Stimulated activated CD8-positive, alpha-beta memory T cell treated with anti-CD3 and anti-CD28 coated beads, Interleukin-15, amount 100 ng/mL, for 48 hours (primary cell): ENCODE measurements at places on chromosomes 12 and 14.
A peak's percentile ranks its signal among the peaks of the same experiment; 100 is the strongest.

DNA sequence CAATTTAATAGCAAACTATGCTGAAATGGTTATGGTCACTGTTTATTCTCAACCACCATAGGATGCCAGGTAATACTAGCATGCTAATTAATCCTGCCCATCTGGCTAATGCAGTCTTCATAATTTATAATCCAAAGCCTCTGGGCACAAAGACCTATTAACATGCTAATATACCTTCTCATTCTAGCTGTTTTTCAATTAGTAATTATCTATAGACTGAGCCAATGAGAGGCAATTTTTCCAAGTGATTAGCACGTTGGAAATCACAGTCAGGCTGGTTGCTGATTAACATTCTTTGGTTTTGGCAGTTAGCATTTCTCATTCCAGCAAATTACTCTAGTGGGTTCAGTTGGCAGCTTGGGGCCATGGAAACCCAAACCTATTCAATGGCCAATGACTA lies 357.2 kb downstream of the SEC23A start:
- DNase-seq = no peak

- DNase-seq = no peak
Observed at GRCh38 chr14:98176892-98177291, 1095.1 kb downstream of the BCL11B start.

GRCh38 chr12:112303004-112303403 lies 79.2 kb downstream of the HECTD4 start:
- DNase-seq = peak; percentile 36

DNA sequence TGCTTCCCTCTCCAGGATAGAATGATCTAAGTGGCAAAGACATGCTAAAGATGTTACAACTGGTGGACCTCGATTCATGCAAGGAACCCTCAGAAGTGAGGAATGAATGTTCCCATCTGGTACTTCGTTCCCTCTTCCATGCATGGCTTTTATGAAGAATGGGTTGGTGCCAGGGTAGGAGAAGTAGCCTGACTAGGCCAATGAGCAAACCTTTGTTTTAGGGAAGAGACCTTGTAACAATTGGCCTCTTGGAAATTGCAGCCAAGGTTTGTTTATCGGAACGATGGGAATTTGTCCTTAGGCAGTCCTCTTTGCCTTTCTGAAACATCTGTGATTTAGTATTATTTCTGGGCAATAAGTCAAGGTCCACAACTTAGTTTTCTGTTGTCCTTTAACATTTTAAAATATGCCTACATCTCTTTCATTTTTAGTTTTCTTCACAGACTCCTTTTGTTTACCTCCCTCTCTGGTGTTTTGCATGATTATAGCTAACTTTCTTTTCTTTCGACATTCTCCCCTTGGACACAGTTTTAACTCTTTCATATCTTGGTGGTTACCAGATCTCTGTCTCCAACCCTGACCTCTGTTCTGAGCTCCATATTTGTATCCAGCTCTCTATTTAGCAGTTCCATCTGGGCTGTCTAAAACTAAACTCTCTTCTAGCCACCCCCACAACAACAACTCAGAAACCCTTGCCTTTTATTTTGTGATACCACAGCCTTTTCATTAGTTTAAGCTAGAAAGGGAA lies 70.0 kb downstream of the DIP2B start:
- no peak for DNase-seq

DNA sequence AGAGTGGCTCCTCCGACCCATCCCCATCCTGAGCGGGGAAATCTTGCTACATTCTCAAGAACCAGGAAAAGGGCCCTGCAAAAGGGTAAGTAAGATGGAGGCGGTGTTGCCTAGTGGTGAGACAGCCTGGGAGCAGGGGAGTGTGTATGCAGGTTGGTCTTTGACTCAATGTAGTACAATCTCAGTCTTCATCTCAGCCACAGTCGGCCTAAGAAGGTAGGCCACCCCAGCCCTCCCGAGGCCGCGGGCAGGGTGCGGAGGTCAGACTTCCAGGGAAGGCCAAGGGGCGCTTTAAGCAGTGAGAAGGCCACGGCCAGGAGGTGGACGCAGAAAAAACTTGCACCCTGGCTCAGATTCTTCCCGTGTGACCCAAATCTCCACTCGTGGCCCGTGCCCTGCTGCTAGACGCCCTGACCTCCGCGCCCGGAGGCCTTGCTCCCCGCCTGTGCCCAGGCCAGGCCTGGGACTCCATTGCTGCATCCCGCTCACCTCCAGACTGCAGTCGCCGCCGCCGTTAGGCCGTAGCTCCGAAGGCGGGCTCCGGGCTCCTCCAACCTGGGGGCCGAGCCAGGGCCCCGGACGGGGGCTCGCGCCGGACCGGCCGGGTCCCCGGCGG lies 435 bp downstream of the FOXM1 start:
- DNase-seq = peak; percentile 8

- no peak for DNase-seq
Observed at GRCh38 chr14:78488938-78489337, 318.8 kb downstream of the NRXN3 start.

GRCh38 chr12:27627123-27627852 lies 69.0 kb upstream of the REP15 start:
- DNase-seq = no peak

GRCh38 chr14:29805415-29806123 lies 122.1 kb downstream of the PRKD1 start:
- DNase-seq = no peak

DNA sequence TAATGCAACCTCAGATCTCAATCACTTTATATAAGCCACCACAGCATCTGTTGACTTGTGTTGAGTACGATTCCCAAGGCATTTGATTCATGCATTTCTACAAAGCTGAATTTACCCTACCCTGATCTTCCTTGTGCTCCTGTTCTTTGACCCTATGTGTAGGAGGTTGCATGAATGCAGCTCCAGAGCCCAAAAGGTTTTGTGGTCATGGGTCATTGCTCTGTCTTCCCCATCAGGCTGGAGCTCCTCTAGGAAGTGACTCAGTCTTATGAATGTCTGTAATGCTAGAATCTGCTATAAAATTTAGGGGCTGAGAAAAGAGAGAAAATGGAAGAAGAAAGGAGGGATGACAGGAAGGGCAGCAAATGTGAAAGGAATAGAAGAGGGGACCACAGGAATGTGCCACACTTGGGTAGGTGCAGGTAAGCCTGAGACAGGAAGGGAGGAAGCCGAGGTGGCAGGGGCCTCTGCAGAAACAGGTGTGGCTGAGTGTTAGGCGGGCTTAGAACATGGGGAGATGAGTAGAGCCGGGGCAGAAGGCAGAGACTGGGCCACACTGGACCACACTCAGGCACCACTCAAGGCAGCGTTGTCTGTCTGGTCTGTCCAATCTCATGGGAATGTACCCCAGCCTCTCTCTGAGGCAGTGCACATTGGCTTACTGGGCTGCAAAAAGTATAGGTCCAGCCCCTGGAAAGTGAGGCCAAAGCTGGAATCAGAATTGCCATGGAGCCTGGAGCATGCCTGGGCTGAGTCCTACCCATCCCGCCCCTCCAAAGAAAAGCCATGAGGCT lies 334.1 kb downstream of the BCL11B start:
- no peak for DNase-seq

DNA sequence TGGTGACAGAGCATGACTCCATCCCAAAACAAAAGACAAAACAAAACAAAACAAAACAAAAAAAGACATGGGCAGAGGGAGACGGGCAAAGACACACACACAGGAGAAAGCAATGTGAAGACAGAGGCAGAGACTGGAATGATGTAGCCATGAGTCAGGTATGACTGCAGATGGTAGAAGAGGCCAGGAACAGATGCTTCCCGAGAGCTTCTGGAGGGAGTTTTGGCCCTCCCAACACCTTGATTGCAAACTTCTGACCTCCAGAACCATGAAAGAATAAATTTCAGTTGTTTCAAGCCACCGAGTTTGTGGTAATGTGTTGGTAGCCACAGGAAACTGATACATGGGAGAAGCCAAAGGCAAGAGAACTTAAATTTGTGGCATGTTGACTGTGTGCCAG lies 27.1 kb downstream of the VWF start:
- DNase-seq = no peak

- DNase-seq = peak; percentile 95
Observed at GRCh38 chr12:133037207-133038005, at the start of gene ZNF84. Gene ZNF84 (plus strand): TSS chr12:133037509. CDS start chr12:133041468, 3,959 bp downstream.

DNA sequence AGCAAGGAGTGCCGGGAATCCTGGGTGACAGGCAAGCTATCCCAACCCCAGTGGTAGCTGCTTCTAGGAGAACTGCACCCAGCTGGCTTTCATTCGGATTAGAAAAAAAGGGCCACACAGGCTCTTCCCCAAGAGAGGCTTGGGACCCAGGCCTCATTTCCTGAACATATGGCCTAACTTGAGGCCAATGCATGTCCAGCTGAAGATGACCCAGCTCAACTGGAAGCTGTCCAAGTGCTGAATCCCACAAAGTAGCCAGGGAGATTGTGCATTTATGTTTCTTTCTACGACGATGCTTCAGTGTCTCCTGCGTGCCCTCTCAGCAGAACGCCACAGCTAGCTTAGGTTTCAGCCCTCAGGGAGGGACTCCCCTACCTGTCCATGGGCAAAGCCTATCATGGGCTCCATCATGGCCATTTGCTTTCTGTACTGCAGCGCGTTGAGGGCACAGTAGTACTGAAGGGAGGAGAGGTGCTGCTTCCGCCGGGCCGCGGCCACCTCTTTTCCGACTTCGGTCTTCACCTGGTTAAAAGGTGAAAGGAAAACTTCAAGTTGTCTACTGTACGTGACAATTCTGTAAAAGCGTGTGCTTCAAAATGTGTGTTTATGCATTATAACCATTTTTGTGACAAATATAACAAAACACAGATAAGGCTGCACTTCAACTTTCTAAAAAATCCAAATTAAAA lies 29.1 kb downstream of the APPL2 start:
- no peak for DNase-seq

- no peak for DNase-seq
Observed at GRCh38 chr12:15633201-15633600, 156.0 kb downstream of the EPS8 start.

- DNase-seq = no peak
Observed at GRCh38 chr14:89654998-89655397, 238.0 kb upstream of the FOXN3 start.
